ENCODE measurements at places on chromosomes 1 and 21.

GRCh38 chr1:170471398-170472053, 60.4 kb upstream of the GORAB start:
- DNase-seq, result peak; percentile 46

- DNase-seq, result no peak
Observed at GRCh38 chr1:112520166-112520565, 11.4 kb downstream of the WNT2B start.

DNA sequence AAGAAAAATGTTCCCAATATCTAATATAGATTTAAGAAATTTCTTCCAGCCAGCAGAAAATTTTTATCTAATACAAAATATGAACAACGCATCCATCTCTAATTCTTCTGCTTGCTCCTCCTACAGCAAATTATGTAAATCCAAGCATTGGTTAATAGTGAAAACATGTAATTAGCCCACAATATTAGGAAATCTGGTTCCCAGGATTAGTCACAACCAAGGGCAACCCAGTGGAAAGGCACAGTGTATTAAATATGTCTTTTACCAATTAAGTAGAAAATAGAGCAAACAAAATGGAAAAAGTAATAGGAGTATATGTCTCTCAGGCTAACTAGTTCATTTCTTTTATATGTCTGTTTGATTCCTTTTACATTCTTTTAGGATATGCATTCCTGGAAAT, 59.4 kb upstream of the IFI44L start:
- no peak for DNase-seq

DNA sequence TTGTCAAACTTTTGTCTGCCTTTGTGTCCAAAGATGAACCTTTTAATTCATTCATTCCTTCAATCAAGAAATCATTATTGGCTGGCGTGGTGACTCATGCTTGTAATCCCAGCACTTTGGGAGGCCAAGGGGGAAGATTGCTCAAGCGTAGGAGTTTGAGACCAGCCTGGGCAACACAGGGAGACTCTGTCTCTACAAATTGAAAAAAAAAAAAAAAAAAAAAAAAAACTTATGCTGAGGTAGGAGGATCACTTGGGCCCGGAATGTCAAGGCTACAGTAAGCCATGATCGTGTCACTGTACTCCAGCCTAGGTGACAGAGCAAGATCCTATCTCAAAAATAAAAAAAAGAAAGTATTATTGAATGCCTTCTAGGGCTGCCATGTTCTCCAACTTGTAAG, 51.3 kb upstream of the CXADR start:
- DNase-seq, result peak; percentile 5

GRCh38 chr1:155777582-155777981, 79.4 kb downstream of the GON4L start:
- no peak for DNase-seq

DNA sequence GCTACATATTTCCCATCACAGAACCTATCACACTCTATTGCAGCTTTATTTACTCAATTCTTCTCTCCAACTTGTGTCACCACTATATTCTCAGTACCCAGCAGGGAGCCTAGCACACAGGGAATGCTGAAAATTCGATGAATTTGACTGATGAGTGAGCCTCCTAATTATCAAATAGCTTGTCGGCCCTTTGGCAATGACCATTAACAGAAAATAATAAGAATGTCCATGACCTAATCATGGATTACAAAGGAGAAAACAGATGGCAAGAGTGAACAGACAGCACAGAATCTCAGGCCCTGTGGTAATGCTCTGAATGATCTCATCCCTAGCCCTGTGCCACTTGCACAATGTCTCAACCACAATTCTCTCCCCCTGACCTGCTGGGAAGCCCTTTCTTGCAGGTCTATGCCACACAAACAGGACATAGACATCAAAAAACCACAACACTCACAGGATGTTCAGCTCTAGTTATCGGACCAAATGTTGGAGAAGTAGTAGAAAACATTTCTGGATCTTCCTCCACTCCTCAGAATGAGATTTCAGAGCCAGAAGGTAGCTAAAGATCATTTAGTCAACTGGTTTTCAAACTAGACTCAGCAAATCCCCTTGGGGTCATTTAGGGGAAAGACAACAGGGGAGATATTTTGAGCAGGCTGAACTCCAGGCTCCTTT, 68.4 kb downstream of the LUZP1 start:
- DNase-seq, result peak; percentile 62

GRCh38 chr1:81573458-81573857, 227.3 kb upstream of the ADGRL2 start:
- no peak for DNase-seq

- no peak for DNase-seq
Observed at GRCh38 chr1:225931270-225932136, 7.5 kb upstream of the PYCR2 start.

- no peak for DNase-seq
Observed at GRCh38 chr1:97869441-97869840, 51.4 kb downstream of the DPYD start.

- peak; percentile 79 for DNase-seq
Observed at GRCh38 chr1:8702850-8703810, 114.3 kb downstream of the RERE start.

GRCh38 chr1:212981025-212981495, 30.7 kb downstream of the VASH2 start:
- no peak for DNase-seq

DNA sequence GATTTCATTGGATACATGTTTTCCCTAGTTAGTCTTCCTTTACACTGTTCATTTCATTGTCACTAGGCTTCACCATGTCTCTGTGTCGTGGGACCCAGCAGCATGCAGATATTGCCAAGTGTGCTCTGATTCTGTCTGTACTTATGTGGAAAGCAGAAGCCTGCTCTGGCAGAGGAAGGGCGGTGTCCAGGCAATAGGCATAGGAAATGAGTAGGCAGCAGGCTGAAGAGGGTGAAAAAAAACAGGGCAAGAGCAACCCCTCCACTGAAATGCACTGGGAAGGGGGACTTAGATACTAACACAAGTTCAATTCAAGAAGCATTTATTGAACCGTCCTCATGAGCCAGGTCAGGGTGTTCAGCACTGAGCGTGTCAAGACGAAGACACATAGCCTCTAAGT, 85.2 kb upstream of the VAV3 start:
- no peak for DNase-seq

GRCh38 chr1:156804572-156805243, 11.9 kb downstream of the SH2D2A start:
- DNase-seq, result no peak

- peak; percentile 68 for DNase-seq
Observed at GRCh38 chr1:43454270-43455011, 710 bp upstream of the HYI start.

DNA sequence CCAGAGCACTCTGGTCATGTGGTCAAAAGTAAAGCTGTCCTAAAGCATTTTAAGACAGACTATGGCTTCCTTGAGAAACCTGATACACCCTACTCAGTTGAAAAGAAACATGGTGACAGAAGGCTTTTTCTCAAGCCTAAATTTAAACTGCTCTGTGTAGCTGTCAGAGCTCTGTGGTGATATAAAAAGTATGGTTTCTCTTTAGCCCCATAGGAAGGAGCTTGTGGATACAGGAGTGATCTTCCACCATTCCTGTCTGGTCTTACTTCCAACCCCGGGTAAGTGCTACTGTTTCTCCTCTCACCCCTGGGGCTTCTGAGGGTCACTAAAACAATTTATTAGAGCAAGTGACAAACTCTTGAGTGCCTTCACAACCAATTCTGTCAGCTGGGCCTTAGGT, 8.5 kb downstream of the TP53BP2 start:
- DNase-seq, result no peak

DNA sequence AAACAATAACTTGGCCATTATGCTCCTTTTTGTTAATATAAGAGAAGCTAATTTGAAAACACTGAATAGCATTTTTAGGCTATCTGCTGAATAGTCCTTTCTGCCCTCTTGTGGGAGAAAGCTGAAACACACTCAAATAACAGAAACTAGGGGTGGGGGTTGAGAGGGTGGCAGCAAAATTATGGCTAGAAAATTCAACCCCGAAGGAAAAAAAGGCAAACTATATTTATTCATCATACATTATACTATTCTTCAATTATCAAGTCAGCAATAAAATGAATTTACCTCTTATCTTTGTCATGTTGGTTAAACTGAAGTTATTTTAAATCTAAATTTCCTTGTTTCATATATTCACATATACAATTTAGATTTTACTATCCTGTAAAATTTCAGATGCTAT, 255.9 kb downstream of the FAF1 start:
- peak; percentile 9 for DNase-seq

DNA sequence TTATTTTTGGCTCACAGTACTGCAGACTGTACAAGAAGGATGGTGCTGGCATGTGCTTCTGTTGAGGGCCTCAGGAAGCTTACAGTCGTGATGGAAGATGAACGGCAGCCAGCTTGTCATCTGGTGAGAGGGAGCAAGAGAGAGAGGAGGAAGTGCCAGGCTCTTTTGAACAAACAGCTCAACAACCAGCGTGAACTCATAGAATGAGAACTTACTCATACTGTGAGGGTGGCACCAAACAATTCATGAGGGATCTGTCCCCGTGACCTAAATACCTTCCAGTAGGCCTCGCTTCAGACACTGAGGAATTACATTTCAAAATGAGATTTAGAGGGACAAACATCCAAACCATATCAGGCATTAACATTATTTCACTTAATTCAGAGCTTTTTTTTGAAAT, 84.7 kb downstream of the PKN2 start:
- DNase-seq, result no peak

DNA sequence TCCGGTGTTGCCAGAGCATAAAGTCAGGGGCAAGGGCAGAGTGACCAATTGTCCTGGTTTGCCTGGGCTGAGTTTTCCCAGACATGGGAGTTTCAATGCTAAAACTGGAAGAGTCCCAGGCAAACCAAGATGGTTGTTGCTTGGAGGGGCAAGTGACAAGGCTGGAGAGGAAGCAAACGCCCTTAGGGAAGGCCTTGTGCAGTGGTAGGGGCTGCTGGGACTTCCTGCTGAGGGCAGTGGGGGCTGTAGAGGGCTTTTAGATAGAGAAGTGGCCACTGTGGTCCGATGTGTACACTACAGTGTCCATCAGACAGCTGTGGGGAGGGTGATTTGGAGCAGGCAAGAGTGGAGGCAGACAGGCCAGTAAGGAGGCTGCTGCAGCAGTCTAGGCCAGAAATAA, 7.0 kb upstream of the CELA2A start:
- no peak for DNase-seq

GRCh38 chr1:184044603-184045376, 6.7 kb upstream of the TSEN15 start:
- no peak for DNase-seq

DNA sequence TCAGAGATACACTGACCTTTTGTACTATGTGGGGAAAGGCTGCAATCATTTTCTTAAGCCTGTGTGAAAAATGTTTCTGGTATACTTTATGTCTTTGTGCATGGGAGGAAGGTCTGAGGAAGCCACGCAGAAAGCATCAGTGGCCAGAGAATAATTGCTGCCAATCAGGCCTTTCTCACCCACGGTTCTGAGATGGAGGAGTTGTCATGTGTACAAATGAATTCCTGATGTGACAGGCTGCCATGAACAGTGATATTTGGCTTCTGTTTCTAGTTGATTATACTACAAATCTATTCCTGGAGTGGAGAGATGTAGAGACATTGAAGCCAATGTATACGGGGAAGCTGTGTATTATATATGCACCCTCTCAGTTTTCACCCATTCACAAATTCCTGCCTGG, 142.6 kb downstream of the GRIK1 start:
- no peak for DNase-seq

DNA sequence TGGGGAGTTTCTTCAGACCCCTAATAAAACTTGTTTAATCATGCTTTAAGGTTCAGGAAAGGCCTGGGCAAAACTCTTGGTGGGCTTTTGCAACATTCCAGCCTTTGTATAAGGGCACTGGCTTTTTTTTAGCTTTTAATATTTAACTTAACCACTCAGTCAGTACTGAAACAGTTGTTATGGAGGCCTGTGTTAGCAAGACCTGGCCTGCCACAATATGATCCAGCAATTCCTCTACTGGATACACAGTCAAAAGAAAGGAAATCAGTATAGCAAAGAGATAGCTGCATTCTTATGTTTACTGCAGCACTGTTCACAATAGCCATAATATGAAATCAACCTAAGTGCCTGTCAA, 75.1 kb upstream of the COG2 start:
- DNase-seq, result no peak

GRCh38 chr1:170685166-170685565, 21.2 kb downstream of the PRRX1 start:
- no peak for DNase-seq

- no peak for DNase-seq
Observed at GRCh38 chr1:28640766-28641165, 2.1 kb downstream of the TAF12 start.

DNA sequence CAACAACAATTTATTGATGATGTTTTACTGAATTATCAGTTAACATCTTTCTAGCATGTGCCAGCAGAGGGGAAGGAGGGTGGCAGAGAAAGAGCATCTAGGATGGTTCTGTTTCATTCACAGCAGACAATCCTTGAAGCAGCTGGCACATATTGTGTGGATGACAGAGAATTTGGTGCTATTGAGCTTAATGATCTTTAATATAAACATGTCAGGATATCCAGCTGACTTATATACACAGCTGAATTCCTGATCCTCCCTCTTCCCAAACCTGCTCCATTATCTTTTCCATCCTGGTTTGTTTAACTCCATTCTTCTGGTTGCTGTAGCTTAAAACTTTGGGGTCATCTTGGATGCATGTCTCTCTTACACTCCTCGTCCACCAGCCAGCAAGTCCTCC, 218.6 kb downstream of the CACNA1E start:
- no peak for DNase-seq

DNA sequence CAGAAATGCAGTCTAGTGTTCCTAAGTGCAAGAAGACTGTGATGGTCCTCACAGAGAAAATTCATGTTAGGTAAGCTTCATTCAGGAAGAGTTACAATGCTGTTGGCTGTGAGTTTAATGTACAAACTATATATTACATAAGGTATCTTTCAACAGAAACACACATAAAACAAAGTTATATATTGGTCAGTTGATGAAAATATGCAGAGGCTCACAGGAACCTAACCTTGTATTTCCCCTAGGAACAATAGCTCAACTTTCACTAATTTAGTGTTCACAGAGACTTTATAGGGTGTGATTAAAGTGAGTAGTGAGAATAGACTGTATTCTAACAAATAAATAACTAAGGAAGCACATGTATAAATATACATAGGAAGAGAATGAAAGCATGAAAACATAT, 676.9 kb upstream of the ADGRL4 start:
- no peak for DNase-seq

GRCh38 chr1:165829888-165830287, 2.5 kb downstream of the UCK2 start:
- no peak for DNase-seq

DNA sequence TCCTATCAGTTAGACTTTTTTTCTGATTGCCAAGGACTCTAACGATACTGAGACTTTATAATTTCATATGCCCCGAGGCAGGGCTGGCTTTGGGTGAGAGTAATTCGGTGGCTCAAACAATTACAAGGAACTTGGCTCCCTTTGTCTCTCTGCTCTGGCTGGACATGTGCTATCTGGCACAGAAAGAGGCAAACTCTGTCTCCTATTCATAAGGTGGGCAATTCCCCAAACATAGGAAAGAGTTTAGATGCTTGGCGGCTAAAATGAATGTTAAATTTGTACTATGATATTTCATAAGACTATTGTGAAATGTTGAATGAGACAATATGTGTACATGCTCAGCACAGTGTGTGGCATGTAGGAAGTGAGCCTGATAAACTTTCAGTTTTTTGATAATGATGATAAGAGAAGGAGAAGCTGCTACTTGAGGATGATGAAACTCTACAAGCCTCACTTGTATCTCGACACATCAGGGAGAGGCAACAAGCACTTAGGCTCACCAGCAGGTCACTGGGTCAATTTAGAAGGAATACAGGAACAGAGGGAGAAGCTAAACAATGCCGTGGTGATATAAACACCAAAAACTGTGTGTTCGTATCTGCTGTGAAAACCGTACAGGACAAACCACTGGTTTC, 12.6 kb upstream of the NTPCR start:
- DNase-seq, result no peak

GRCh38 chr1:44945967-44946366, 40.4 kb downstream of the EIF2B3 start:
- DNase-seq, result no peak

All from fibroblast of skin of left quadriceps (primary cell).